ENCODE measurements at places on chromosomes 6 and 20.

GRCh38 chr6:83019741-83020140 is 45.9 kb downstream of the UBE3D start:
- no peak for DNase-seq

DNA sequence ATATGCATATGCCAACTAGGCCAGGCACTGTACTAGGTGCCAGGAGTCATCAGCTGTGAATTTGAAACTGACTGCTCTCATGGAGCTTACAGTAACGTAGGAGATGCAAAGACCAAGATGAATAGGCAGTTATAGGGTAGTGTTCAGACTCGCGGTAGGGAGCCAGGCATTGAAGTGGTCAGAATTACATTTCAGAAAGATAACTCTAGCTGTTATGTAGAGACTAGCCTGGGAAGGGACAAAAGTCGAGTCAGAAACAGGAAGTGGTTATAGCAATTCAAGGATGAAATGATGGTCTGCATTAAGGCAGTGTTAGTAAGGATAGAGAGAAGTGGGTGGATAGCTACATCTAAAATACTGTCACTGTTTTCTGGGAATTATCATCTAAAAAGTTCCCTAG is 56.6 kb downstream of the PCMT1 start:
- DNase-seq = peak; percentile 2

DNA sequence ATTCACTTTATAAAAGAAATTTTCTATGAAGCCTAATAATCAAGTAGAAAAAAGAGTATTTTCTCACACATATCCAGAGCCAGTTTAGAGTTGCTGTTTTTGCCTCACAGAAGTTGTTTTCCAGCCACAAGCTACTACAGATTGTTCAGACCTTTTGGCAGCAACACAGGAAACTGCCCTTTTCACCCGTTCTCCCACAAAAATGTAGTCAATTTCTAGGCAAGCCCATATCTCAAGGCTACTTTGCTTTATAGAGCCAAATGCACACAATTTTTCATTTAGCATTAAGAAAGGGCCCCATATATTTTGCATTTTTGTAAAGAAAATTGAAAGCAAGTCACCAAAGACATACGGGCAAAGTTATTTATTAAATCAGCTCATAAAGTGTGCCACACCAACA is 49.5 kb downstream of the EPB41L2 start:
- DNase-seq = peak; percentile 90

- DNase-seq = no peak
These were observed 24.1 kb upstream of the PAX1 start for GRCh38 chr20:21681234-21681921.

GRCh38 chr20:11544029-11544678 is 373.5 kb upstream of the BTBD3 start:
- peak; percentile 67 for DNase-seq

DNA sequence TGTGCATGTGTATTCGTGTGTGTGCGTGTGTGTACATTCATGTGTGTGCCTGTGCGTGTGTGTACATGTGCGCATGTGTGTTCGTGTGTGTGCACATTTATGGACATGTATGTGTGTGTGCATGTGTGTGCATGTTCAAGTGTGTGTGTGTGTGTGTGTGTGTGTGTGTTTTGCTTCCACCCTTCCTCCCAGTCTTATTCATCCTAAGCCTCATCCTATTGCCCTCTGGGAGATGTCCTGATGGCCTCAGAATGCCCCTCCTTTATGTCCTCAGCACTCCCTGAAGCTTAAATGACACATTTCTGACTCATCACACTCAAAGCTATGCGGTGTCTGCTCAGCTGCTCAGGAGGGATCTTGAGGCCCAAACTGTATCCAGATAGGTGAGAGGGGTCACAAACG is 76.6 kb upstream of the CCDC167 start:
- peak; percentile 74 for DNase-seq

- no peak for DNase-seq
These were observed 19.4 kb downstream of the SDHAF4 start for GRCh38 chr6:70586114-70586513.

DNA sequence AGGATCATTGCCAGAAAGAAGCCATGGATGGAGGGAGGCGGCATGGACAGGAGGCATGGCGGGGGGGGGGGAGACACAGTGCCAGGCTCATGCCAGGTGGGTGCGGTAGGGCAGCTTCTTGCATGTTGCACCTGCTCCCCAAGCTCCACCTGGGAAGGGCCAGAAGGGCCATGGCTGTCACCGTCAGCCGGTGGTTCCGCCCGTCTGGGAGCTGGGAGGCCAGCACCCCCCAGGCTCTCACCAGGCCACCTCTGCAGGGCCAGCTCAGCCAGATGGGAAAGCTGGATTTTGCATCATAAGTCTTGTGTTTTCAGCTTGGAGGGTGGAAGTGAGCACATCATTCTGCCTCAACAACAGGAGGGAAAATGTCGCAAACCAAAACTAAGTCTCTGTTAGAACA is 404.7 kb downstream of the TAF4 start:
- DNase-seq = no peak

- DNase-seq = no peak
These were observed 22.9 kb downstream of the RAB44 start for GRCh38 chr6:36720251-36721141.

DNA sequence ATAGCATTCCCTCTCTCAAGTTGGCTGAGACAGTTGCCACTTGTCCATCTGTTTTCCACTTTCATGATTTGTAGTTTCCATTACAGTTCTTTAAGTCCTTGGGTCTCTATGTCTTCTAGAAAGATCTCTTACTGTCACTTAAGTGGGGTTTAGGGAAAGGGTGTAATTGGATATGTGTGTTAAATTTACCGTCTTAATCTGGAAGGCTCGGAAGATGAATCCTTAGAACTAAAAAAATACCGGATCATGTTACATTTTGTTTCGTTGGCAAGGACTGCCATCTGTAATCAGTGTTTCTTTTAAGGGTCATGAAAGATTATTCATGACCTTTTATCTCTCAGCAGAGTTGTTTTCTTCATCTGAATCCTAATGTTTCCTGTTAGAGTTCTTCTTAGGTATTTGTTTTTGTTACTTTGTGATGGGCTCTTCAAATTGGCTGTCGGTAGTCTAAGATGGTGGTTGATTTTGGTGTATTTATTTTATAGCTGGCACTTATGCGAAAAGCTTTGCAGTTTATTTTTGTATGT is 21.8 kb upstream of the BTBD3 start:
- no peak for DNase-seq

- peak; percentile 21 for DNase-seq
These were observed 107.2 kb downstream of the MMS22L start for GRCh38 chr6:97175806-97176205.

GRCh38 chr6:35640017-35640664 is 48.6 kb downstream of the FKBP5 start:
- DNase-seq = peak; percentile 17

GRCh38 chr6:148593130-148593812 is 153.6 kb upstream of the UST start:
- no peak for DNase-seq

DNA sequence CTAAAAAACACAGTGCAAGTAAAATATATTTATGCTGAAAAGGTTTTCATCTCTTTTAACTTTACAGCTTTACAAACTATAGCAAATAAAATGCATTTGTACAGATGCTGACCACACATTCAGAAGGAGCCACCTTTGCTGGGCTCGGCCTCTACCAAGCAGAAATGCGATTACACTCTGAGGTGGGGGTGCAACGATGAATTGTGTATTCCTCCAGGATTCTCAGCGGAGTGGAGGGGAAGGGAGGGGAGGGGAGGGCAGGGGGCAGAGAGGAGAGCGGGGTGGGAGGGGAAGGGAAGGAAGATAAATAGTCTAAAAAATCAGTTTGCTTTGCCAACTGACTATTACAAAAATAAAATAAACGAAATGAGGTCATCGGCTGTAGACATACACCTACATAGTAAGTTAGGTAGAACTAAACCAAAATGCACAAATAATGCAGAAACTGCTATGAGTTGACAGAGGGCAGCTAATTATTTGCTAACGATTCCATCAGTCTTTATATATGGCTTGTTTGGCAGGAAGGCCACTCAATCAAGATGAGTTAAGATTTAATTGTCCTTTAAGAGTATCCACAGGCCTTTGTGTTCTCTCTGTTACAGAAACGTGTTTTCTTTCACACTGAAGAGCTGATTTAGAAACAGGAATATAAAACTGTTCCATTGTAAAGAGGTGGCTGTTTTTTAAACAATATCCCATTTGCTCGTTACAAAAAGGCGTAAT is 90.1 kb downstream of the TAF4 start:
- DNase-seq = no peak

DNA sequence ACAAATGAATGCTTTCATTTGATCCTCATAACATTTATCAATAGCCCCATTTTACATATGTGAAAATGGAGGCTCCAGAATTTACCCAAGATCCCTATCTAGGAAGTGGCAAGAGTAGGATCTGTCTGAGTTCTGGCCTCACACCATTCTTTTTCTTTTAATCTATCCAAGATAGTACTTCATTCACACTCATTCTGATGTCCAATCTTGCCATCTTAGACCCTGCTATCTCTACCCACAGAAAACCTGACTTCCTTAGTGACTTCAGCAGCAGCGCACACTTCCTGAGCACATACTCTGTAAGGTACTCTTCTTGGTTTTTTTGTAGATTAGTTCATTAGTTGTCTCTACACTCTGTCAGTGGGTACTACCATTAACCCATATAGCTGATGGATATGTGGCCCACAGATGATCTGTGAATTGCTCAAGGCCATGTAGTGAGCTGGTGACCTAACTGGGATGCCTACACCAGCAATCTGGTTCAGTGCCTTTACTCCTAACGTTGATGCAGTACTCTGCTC is 36.3 kb downstream of the COX4I2 start:
- DNase-seq = no peak

GRCh38 chr20:44979090-44979621 is 12.8 kb downstream of the STK4 start:
- no peak for DNase-seq

DNA sequence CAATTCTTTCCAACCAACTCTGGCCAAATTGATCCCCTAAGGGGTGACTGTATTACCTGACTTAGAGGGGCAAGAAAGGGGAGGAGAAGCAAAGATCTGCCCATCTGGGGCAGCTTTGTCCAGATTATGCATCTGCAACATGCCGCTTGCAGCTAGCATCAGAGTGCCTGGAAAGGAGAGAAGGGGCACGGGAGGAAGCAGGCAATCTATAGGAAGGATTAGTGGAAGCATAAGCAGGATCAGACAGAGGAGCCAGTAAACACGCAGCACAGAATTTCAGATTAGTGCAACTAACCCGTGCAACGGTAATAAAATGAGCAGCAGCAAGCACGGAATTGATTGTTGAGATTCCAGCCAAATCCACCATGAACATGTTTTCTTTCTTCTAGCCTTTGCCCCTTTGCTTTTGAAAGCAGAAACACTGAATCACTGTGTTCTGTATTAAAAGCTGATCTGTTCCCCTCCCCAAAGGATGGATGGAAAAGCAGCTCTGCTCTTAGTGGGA is 643.6 kb upstream of the CHD6 start:
- no peak for DNase-seq

DNA sequence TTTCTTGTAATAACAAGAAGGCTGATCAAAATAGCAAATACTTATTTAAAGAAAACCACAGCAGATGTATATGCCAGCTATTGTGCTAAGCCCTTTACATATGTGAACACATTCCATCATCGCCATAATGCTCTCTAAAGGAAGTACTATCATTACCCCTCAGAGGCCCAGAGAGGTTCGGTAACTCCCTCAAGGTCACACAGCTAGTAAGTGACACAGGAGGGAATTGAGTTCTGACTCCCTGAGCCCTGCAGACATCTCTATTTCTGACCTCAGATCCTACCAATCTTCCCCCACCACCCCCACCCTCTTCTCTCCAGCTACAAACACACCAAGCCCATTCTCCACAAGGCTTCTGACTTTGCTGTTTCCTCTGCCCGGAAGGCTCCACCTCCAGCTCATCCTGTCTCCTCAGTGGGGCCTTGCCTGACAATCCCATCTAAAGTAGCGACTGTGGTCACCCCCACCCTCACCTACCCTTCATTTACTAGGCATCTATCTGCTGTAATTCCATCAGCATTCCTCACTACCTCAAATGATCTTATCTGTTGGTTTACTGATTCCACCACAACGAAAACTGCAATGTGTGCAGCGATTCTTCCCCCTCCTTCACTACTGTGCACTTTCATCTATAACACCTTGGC is 234.5 kb downstream of the LRFN2 start:
- peak; percentile 55 for DNase-seq

- DNase-seq = no peak
These were observed 27.7 kb downstream of the EIF2S2 start for GRCh38 chr20:34084227-34084923.

DNA sequence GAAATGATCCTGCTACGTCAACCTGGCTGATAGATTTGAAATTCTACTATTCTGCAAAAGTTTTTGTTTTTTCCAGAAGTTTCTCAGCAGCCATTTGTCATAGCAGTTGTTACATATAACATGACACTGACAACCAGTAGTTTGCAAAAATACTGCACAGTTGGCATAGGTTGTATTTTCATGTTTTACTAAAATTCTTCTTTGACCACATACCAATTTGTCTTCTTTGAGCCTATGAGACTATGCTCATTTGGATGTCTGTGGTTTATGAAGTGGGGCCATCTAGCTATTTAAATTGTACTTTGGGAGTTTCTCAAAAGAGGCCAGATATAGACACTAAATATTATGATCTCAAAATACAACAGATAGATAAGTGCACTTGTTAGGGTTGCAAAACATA is 104.9 kb upstream of the PREP start:
- DNase-seq = peak; percentile 67

GRCh38 chr6:10221178-10221577 is 193.7 kb downstream of the TFAP2A start:
- no peak for DNase-seq

DNA sequence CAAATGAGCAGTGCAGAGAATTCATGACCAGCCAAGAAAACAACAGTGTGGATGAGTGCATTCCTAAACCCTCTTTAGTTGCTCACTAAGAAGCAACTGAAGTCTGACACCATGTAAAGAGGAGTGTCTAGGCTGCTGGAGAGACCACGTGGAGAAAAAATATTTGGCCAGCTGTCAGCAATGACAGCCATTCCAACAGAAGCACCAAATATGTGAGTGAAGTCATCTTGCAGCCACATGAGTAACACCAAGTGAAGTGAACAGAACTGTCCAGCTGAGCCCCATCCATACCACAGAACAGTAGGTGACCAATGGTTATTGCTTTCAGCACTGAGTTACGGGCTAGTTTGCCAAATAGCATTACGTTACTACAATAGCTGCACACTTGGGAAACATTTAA is 89.4 kb downstream of the TBXT start:
- peak; percentile 97 for DNase-seq

- no peak for DNase-seq
These were observed 483.2 kb upstream of the EPHA7 start for GRCh38 chr6:93902517-93902916.

GRCh38 chr6:41711323-41712038 is 23.9 kb downstream of the TFEB start:
- DNase-seq = no peak

Measured in fibroblast of skin of abdomen (primary cell).